Astrocyte (in vitro differentiated cells and primary cell): ENCODE measurements at places on chromosomes 7 and 10. TPM values are rescaled to one million over a fixed set of nuclear protein-coding genes. Genes with fewer than 3 reads are reported as not detected.

ADAM8 gene
- total RNA-seq = 1.7 and 4.6 TPM in 2 replicates

NUB1 gene
- 38.8 and 41.6 TPM in 2 replicates for total RNA-seq

HOXA1 gene
- 0.23 TPM in 1 of 2 replicates, not detected in the other for total RNA-seq

IQUB gene
- 0.50 and 0.59 TPM in 2 replicates for total RNA-seq

IDI2 gene
- total RNA-seq = not detected in 2 replicates

GLI3 gene
- total RNA-seq = 22.1 and 27.7 TPM in 2 replicates
